ENCODE measurements at places on chromosomes 12 and 14.

DNA sequence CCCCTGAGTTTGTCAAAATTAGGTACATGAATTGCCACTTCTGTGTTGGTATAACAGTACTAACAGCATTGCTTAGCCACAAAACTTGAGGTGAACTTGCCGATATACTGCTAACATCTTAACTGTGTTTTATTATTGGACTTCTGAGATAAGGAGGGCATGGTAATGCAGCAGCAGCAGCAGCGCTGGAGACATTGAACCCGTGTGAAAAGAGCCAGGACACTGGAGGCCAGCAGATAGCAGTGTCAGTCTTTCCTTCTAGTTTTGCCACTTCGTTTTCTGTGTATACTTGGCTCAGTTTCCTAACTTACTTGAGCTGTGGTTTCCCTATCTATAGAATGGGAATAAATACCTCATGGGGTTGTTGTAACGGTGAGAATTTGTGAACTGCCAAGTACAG is 82.7 kb downstream of the KTN1 start:
- DNase-seq, result no peak

- DNase-seq, result peak; percentile 14
Measured at GRCh38 chr12:8890313-8891085, 23.8 kb upstream of the PHC1 start.

DNA sequence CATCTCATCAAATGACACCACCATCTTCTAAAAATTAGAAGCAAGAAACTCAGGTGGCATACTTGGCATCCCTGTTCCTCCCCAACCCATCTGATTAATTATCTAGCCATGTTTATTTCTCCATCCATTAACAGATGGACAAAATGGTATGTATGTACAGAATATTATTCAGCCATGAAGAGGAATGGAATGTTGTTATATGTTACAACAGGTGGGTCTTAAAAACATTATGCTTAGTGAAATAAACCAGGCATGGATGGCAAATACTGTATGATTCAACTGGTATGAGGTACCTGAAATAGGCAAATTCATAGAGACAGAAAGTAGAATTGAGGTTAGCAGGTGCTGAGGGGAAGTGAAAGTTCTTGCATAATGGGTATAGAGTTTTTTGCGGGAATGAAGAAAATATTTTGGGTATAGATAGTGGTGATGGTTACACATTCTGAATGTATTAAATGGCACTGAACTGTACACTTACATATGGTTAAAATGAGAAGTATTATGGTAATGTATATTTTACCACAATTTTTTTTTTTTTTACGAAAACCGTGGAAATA is 17.5 kb downstream of the YY1 start:
- DNase-seq, result no peak

- DNase-seq, result no peak
Measured at GRCh38 chr14:61636779-61637178, 58.5 kb upstream of the HIF1A start.

- DNase-seq, result no peak
Measured at GRCh38 chr12:120366845-120367232, 2.1 kb downstream of the MSI1 start.

Measured in GM04504 (cell line).